ENCODE measurements at places on chromosomes 2 and 18. TPM values are rescaled to one million over a fixed set of nuclear protein-coding genes. Genes with fewer than 3 reads are reported as not detected.

GRCh38 chr2:27573452-27573851 lies 9.4 kb upstream of the ZNF512 start:
- DNase-seq, result no peak
- no peak overlapping the region for H3K27ac ChIP-seq
- no peaks in the 10 kb centered on the region for H3K36me3 ChIP-seq
- H3K4me1 ChIP-seq, result no peaks in the 10 kb centered on the region
- H3K27me3 ChIP-seq, result no peaks in the 10 kb centered on the region

GRCh38 chr2:100741880-100742276 lies 78.1 kb upstream of the NPAS2 start:
- no peak overlapping the region for H3K4me3 ChIP-seq
- H3K27me3 ChIP-seq, result no peaks in the 10 kb centered on the region
- DNase-seq, result no peak
- H3K27ac ChIP-seq, result peak overlapping the region; percentile 62
- peaks cover 15% of the 10 kb centered on the region for H3K4me1 ChIP-seq

DNA sequence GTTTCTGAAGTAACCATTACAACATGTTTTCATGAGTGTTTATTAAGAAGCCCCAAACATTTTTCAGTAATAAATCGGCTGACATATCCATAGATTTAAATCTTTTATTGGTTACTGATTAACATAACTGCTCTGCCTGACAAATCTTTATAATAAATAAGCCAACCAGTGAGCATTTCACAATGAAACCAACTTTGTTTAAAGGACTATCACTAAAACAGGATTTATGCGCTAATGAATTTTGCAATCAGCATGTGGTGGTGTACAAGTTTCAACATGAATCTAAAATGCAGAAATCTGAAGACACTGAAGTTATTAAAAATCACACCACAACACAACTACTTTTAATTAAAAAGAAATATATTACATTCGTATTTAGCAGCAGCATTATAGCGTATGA lies 166.7 kb downstream of the MEIS1 start:
- DNase-seq, result no peak
- H3K27ac ChIP-seq, result no peak overlapping the region
- no peaks in the 10 kb centered on the region for H3K4me1 ChIP-seq
- H3K4me3 ChIP-seq, result no peak overlapping the region
- H3K36me3 ChIP-seq, result no peaks in the 10 kb centered on the region
- no peaks in the 10 kb centered on the region for H3K27me3 ChIP-seq

DNA sequence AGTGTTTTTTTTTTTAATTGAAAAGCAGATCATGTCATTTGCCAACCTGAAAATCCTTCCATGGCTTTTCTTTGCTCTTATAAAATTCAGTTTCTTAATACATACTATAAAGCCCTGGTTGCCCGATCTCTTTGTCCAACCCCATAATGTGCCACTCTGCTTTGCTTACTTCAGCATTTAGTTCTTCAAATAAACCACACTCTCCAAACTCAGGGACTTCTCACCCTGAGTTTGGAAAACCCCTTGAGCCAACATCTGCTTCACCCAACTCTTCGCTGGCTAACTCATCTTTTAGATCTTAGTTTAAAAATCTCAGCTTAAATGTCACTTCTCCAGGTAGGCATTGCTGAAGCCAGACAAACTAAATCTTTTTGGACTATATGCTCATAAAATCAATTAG lies 1.3 kb upstream of the STAT1 start:
- no peak overlapping the region for H3K4me3 ChIP-seq
- peaks cover 33% of the 10 kb centered on the region for H3K4me1 ChIP-seq
- no peak overlapping the region for H3K27ac ChIP-seq
- H3K27me3 ChIP-seq, result no peaks in the 10 kb centered on the region

GRCh38 chr18:46894124-46894523 lies 23.2 kb downstream of the PIAS2 start:
- no peaks in the 10 kb centered on the region for H3K27me3 ChIP-seq
- H3K4me1 ChIP-seq, result peaks cover 6% of the 10 kb centered on the region
- no peak overlapping the region for H3K27ac ChIP-seq
- DNase-seq, result no peak

DNA sequence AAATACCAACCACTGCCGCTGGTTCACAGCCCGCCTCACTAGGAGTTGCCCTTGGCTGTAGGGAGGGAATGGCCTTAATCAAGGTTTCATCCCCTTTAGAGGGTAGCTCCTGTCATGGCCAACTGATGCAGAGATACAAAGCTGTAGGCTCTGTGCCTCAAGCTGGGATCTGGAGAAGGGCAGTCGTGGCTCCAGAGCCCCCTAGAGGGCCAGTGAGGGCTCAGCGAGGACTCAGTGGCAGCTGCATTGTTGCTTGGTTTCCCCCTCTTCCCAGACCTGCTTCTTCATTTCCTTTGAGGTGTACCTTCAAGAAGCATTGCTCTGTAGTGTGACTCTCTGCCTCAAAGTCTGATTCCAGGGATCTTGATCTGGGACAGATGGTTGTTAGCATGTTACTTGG lies 302.1 kb downstream of the LPIN1 start:
- H3K27ac ChIP-seq, result no peak overlapping the region
- DNase-seq, result no peak
- no peaks in the 10 kb centered on the region for H3K4me1 ChIP-seq
- no peak overlapping the region for H3K4me3 ChIP-seq
- no peaks in the 10 kb centered on the region for H3K36me3 ChIP-seq
- no peaks in the 10 kb centered on the region for H3K27me3 ChIP-seq

DNA sequence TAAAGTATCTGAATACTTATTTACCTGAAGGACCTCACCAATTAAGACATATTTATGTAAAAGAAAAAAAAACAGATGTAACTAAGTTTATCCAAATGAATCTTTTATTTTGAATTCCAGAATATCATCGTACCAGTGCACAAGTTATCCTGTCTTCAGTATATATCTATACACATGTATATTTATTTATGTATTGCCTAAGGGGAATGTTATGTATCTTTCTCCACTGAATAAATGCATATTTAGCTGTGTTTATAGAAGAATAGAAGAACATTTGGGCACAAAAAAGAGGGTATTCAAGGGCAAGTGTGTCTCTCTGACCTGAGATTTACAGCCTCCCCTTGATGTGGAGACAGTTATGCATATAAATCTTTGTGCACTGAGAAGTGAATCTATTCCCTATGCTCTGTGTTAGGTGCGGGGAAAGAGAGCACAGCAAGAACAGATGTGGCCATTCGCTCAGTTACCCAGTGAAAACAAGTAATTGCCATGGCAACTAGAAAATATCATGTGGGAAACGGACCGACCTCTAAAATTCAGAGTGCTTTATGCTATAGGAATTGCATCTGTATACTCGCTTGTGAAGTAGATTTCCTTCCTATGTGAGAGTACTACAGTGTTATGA lies 39.5 kb upstream of the ASXL3 start:
- H3K4me3 ChIP-seq, result no peak overlapping the region
- no peak overlapping the region for H3K27ac ChIP-seq
- H3K27me3 ChIP-seq, result no peaks in the 10 kb centered on the region
- H3K36me3 ChIP-seq, result no peaks in the 10 kb centered on the region

DNA sequence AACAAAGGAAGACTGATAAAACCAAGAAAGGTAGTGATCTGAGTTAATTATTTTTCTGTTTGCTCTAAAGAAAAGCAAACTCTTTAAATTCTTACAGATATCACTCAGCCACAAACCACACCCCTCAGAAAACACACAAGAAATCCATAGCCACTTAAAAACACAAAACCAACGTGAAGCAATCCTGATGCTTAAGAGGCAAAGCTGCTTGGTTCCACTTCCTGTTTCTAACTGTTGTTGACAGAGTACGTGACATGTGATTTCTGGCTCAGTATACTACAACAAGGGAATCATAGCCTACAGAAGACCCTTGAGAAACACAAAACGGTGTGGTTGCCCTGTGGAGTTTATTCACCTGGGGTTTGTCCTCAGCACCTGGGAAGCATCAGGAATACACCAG lies 240.9 kb upstream of the APCDD1 start:
- no peak overlapping the region for H3K4me3 ChIP-seq
- no peak overlapping the region for H3K27ac ChIP-seq
- H3K4me1 ChIP-seq, result no peaks in the 10 kb centered on the region

GRCh38 chr2:221254299-221254698 lies 317.8 kb downstream of the EPHA4 start:
- no peaks in the 10 kb centered on the region for H3K4me1 ChIP-seq
- no peak overlapping the region for H3K4me3 ChIP-seq
- H3K27ac ChIP-seq, result no peak overlapping the region
- no peaks in the 10 kb centered on the region for H3K27me3 ChIP-seq

DNA sequence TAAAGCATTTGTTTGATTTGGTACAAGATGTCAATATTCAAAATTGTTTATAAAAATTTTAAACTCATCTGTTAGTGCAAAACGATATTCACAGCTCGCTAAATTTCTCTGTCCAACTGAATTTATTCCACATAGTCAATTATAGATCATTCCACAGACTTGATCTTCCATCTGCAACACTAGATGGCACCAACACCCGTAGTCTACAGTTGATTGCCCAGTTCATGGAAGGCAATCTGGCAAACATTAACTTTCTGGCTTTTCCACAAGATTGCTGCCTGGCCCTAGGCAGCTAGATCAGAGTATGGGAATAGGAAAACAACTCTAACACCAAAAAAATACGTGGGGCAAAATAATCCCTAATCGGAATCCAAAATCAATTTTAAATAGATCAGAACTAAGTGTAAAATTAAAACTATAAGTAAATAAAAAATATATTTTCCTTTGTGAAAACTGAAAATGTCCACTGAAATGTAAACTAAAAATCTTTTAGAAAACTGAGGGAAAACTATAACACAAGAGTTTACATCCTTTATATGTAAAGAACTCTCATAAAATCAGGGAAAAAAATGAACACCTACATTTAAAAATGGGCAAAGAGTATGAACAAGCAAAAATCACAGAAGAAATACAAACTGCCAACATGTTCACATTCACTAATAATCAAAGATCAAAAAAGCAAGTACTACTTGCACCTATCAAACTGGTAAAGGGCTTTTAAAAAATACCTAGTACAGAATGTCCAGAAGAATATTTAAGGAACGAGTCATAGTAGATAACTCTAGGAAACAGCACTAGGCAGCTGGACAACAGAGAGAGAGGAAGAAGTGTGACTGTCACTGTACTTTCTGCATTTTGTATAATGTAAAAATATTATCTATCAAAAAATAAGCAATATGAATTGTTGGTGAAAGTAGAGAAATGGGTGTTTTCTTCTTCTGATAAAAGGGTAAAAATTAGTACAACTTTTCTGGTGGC lies 35.0 kb downstream of the RTN4 start:
- DNase-seq, result no peak
- H3K4me1 ChIP-seq, result peaks cover 66% of the 10 kb centered on the region
- H3K27me3 ChIP-seq, result no peaks in the 10 kb centered on the region

- no peak overlapping the region for H3K27ac ChIP-seq
- H3K27me3 ChIP-seq, result no peaks in the 10 kb centered on the region
- H3K4me3 ChIP-seq, result no peak overlapping the region
- H3K4me1 ChIP-seq, result peaks cover 34% of the 10 kb centered on the region
- no peaks in the 10 kb centered on the region for H3K36me3 ChIP-seq
Observed at GRCh38 chr2:239956818-239957261, 68.3 kb downstream of the NDUFA10 start.

- H3K4me3 ChIP-seq, result no peak overlapping the region
- no peaks in the 10 kb centered on the region for H3K36me3 ChIP-seq
- H3K4me1 ChIP-seq, result no peaks in the 10 kb centered on the region
- H3K27ac ChIP-seq, result no peak overlapping the region
Observed at GRCh38 chr2:215918901-215919599, 94.3 kb downstream of the MREG start.

DNA sequence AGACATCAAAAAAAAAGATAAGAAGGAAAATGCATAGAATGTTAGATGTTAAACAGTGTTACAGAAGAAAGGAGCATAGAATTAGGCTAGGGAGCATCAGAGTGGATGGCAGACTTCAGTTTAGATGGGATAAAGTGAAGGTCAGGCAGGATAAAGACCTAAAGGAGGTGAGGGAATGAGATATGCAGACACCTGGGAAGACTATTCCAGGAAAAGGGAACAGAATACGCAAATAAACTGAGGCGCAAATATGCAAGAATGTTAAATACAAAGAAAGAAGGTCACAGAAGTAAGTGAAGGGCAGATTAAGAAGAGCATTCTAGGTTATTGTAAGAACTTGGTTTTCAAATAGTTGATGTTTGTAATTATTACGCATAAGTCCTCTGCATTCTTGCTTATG lies 116.3 kb upstream of the REG3A start:
- H3K4me3 ChIP-seq, result no peak overlapping the region
- no peak for DNase-seq
- no peaks in the 10 kb centered on the region for H3K27me3 ChIP-seq
- no peaks in the 10 kb centered on the region for H3K4me1 ChIP-seq

DNA sequence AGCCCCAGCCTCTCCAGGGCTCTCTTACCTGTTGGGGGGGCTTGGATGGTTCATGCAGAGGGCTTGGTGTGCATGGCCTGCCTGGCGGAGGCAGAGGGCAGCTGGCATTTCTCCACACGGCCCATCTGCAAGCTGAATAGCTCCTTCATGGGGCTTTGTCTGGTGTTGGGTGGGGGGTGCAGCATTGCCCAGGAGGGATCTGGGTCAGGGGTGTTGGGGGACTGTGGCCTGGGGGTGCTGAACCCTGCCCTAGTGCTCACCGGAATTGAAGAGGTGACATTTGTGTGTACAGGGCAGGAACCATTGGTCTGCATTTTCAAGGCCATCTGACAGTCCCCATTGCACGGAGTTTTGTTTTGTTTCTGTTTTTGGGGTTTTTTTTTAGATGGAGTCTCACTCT lies 58.8 kb upstream of the HAAO start:
- H3K36me3 ChIP-seq, result no peaks in the 10 kb centered on the region
- H3K27me3 ChIP-seq, result no peaks in the 10 kb centered on the region
- peaks cover 73% of the 10 kb centered on the region for H3K4me1 ChIP-seq
- H3K27ac ChIP-seq, result peak overlapping the region; percentile 25

DNA sequence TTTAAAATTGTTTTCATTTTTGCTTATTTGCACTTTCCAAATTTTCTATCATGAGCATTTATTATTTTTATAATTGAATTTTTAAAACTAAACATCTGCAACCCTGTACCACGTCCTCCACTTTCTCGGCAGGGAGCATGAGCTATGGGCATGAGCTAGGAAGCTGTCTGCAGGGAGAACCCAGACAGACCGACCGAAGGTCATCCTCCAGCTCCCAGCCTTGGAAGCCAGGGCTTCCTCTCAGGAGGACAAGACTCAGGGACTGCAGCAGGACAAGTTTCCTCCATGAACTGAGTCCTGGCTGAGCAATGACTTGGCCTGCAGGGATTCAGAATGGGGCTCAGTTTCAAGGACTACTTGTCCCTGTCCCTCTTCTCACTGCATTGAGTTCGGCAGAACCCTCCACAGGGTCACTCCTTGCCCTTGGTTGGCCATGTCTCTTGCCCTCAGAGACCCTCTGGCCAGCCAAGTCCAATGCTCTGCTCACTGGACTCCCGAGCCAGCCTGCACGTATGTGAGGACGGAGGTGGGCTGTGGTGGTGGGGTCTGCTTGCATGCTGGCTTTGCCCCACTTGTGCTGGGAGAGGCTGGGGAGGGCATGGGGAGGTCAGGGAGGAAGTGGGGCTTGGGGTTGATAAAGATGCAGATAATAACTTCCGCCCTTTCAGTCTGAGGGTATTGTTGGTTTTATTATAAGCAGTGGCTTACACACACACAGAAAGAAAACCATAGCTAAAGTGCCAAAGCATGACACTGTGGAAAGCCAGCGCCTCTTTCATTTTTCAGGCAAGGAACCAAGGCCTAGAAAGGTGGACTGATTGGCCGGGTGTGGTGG lies 6.6 kb downstream of the NMUR1 start:
- H3K27ac ChIP-seq, result no peak overlapping the region
- no peak overlapping the region for H3K4me3 ChIP-seq
- no peak for DNase-seq

STAT4 gene
- 9.1 TPM for total RNA-seq

SCN7A gene
- 15.0 TPM for total RNA-seq

CPO gene
- total RNA-seq, result not detected

CYS1 gene
- 13.5 TPM for total RNA-seq

LYG2 gene
- total RNA-seq, result not detected

GALNT13 gene
- total RNA-seq, result 0.25 TPM

DHRS9 gene
- total RNA-seq, result not detected

NIF3L1 gene
- total RNA-seq, result 18.7 TPM

FAM228A gene
- 0.98 TPM for total RNA-seq

FOXI3 gene
- not detected for total RNA-seq

Measured in vagina (tissue), 2 donors.